ENCODE measurements at places on chromosomes 16 and 17.
A peak's percentile ranks its signal among the peaks of the same experiment; 100 is the strongest.

GRCh38 chr16:85586380-85587104 lies 26.6 kb upstream of the GSE1 start:
- DNase-seq = peak; percentile 65

- no peak for DNase-seq
Observed at GRCh38 chr16:72722552-72722951, 325.4 kb downstream of the ZFHX3 start.

GRCh38 chr17:1494203-1494602 lies 1.7 kb upstream of the MYO1C start:
- DNase-seq = no peak

DNA sequence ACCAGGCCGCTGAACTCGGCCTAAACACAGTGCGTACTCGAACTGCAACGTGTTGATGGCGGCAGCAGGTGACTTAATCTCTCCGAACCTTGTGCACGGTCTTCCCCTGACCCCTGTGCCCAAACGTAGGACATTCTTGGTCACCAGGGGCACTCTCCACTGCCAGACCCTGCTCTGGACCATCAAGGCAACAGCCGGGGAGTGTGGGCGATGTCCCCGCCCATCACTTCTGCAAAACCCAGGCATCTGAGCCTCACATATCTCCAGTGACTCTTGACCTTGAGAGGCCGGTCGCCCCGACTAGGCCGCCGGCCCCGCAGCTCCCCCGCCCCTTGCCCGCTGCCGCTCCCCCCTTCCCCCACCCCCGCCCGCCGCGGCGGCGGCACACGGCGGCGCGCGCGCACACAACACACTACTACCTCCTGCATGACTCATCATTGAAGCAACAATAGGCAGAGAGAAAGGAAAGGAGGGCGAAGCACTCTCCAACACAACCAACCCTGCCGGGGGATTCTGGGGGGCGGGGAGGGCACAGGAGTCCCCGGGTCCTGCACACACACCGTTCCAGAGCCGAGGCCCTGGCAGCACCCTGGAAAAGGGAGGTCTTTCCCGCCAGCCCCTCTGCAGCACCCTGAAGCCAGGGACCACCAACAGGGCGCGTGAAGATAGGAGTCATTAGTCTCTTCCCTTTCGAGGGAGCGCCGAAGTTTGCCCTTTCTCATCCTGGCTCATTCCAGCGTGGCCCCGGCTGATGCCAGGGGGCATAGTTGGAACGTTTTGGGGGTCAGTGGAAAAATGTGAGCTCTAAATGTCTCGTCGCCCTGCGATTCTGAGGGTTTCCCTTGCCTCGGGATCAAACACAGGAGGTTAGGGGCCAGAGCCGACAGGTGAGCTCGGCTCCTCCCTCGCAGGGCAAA lies 1.9 kb downstream of the MNT start:
- DNase-seq = no peak

DNA sequence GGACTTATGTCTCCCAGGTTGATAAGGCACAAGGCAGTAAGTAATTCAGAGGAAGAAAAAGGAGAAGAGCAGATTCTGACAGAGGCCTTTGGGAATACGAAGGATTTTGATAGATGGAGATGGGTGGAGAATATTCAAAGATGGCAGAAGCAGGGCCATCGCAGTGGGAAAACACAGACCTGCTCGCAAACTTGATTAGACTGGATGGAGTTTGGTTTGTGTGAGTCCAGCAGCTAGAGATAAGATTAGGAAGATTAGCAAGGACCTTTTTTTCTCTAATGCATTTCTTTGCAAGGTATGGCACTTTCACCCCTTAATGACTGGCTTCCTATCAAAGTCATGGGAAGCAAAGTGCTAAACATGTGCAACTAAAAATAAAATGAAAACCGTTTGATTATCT lies 196.7 kb downstream of the FTO start:
- no peak for DNase-seq

GRCh38 chr16:66591018-66591417 lies 11.8 kb downstream of the CMTM2 start:
- DNase-seq = no peak

DNA sequence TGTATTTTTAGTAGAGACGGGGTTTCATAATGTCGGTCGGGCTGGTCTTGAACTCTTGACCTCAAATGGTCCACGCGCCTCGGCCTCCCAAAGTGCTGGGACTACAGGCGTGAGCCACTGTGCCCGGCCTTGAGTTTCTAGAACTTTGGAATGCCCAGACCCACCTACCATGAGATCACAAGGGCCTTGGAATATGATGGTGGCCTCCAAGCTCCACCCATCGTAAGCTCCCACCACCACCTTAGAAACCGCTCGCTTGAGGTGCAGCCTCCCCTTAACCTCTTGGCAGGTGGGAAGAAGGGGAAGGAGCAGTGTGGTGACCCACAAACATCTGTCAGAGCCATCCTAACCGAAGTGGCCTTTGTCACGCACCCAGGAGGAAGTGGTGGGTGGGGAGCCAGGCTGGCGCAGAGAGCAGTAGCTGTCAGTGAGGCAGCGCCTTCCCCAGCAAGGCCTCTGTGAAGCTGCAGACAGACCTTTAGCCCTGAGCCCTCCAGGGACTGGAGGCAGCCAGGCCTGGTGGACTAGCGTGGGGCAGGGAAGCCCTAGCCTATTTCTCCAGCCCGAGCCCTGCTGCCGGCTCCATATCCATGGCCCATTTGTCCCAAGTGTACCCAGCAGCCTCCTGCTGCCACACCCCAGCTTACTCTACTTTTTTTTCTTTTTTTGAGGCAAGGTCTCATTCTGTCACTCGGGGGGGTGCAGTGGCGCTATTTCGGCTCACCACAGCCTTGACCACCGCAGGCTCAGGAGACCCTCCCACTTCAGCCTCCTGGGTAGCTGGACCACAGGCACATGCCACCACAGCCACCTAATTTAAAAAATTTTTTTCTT lies 13.1 kb upstream of the SEPHS2 start:
- DNase-seq = no peak

DNA sequence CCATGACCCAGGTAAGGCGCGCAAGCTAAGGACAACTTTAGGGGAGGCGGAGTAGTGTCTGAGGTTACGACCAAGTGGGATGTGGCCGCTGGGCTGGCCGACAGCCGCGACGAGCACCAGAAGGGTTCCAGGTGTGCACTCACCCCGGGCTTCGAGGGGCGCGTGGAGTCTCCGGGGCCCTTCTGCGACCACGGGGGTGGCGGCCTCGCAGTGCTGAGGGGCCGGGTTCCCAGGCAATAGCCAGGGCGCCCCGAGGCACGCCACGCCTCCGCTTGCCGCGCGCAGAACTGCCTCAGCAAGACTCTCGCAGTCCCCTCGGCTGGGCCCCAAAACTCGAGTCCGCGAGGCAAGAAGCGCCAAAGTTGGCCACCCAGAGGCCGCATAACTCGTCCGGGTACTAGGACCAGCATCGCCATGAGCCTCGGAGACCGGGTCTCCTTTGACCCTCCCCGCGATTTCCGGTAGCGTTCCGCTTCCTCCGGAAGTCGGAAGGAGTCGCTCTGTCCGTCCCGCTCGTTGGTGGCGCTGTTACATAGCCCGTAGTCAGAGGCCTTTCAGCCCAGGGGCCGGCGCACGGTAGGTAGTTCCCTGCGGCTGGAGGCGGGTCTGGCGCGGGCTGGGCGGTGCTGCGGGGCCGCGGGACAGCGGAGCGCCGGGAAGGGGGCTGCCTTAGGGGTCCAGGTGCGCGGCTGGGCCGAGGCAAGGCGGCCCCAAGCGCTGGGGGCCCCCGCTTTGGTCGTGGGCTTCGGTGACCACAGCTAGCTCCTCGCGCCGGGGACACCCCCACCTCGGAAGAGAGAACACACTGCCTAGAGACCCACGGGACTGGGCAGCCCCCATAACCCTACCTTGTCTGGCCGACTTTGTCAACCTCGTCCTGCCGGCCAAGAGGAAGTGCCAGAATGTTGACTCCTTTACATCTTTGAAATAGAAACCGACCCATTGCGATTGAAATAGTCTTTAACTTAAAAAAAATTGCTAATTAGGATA lies at the start of the genes ADPRM and SCO1:
ADPRM (plus strand) TSS at position 503 of the 990 bp plus-strand sequence. CDS start 7,333 bp downstream, outside the sequence.
SCO1 (minus strand) TSS at position 442 of the 990 bp plus-strand sequence; CDS start at position 416, 26 bp downstream.
- peak; percentile 41 for DNase-seq

- DNase-seq = peak; percentile 56
Observed at GRCh38 chr16:46853713-46854443, 22.9 kb upstream of the C16orf87 start.

DNA sequence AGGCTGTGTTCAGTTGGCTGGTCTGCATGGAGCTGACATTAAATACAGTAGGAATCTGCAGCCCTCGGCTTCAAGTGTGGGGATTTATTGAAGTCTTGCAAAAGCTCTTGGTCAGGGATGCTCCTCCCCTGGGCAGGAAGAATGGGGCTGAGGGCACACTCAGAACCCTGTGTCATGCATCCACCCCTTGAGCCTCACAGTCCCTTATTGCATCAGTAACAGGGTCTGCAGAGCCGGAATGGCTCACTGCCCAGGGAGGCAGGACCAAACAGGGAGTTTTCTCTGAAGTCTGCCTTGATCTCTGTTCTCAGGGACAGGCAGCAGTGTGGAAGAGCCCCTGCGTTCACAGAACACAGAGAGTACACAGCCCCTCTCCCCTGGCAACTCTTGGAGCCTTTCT lies 216.8 kb downstream of the ENGASE start:
- DNase-seq = no peak

GRCh38 chr16:30839523-30840227 lies 52.7 kb upstream of the ZNF629 start:
- no peak for DNase-seq

- no peak for DNase-seq
Observed at GRCh38 chr16:15515992-15516391, 81.6 kb downstream of the BMERB1 start.

Measured in DMS 273 treated with DMSO at 0.1 percent for 48 hours (cell line).